ENCODE measurements at places on chromosomes 4 and X.

DNA sequence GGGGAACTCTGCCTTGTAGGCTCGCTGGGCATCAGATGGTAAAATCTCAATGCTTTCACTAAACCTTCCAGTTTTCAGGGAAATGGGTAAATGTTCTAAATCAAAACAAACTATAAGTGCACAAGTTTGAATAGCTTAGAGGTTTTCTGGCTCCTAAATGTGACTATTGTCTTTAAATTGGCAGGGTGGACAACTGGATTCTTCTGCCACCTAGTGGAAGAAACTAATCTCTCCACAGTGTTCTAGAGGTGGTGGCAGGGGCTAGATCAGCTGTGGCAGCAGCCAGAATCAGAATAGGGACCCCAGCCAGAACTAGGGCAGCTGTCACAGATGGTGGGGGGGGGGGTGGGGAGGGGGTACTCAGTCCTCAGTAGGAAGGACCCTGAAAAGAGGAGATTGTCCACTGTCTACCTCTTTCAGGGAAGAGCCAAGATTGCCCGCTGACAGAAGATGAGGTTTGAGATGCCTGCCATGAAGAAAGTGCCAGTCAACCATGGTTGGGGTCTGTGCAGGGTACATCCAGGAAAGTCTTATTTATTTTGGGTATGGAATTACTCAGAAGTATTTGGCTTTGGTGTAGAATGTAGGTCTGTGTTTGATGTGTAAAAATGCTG lies 201.4 kb downstream of the CCNG2 start:
- no peak for DNase-seq

DNA sequence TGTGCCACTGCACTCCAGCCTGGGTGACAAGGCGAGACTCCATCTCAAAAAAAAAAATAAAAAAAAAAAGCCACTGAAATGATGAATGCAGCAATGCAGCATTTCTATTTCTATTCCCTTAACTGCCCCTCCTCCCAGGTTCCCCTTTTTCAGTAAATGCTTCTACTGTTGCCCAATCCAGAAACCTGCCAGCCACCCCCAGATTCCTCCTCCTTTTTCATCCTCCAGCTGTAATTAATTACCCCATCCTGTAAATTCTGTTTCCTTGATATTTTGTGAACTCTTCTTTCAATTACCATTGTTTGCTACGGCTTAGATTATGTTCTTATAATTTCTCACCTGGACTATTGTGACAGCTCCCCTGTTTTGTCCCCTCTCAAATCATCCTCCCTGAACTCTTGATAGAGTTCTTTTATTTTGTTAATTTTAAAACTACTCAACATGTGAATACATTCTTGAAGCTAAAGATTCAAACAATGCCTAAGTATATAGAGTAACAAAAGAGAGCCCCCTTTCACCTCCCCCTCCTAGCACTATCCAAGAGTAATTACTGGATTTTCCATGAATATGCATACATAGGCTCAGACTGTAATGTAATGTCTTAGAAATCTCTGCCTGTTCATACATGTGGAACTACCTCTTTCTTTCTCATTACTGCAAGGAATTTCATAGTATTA lies 140.6 kb upstream of the GPC4 start:
- DNase-seq: no peak

- DNase-seq: no peak
Observed at GRCh38 chrX:152988536-152989291, 5.2 kb downstream of the PNMA5 start.

GRCh38 chrX:3940000-3940610 lies 226.7 kb upstream of the PRKX start:
- no peak for DNase-seq

DNA sequence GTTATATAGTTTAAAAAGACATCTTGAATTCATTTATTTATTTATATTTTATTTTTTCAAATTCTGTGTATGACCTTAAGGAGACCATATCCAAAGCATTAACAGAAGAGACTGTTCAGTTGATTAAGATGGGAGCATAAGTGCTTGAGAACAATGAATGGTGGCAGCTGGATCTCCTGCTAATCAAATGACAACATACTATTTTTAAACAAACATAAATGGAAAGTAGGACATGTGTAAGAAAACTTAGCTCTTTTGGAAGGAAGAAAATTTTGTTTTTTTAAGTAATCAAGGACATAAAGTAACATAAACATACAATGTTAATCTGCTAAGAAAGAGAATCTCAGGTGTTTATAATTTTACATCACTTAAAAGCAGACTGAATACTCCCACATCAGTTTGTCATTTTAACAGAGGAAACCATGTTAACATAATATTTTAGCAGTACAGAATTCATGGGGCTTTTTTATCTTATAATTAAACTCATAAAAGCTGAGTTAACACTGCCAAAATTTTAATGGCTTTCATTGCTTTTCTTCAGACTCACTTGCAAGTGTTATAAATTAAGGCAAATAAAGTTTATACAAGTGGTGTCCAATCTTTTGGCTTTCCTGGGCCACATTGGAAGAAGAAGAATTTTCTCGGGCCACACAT lies 95.1 kb downstream of the MAD2L1 start:
- DNase-seq: no peak

GRCh38 chrX:28273736-28274135 lies 292.5 kb upstream of the DCAF8L1 start:
- DNase-seq: no peak

- DNase-seq: no peak
Observed at GRCh38 chr4:144685911-144686310, 40.0 kb downstream of the HHIP start.

GRCh38 chr4:73439991-73440390 lies 4.0 kb downstream of the AFP start:
- no peak for DNase-seq

DNA sequence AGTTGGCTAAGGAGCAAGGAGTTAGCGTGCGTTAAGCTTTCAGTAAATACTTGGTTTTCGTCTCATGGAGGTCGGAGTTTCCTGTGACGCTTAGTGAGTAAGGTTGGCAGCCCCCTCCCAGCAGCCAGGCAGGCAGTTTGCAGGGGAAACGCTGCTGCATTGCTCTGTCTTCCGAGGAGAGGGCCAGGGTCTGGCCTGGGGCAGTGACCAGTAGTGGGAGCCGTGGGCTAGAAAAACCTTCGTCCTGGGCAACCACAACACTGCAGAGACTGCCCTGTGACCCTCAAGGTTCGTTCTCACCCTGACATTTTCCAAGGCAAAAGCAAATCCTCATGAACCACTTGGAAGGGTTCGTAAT lies 432 bp downstream of the TMEM175 start:
- no peak for DNase-seq

GRCh38 chr4:102139132-102139573 lies 206.1 kb downstream of the SLC39A8 start:
- no peak for DNase-seq

DNA sequence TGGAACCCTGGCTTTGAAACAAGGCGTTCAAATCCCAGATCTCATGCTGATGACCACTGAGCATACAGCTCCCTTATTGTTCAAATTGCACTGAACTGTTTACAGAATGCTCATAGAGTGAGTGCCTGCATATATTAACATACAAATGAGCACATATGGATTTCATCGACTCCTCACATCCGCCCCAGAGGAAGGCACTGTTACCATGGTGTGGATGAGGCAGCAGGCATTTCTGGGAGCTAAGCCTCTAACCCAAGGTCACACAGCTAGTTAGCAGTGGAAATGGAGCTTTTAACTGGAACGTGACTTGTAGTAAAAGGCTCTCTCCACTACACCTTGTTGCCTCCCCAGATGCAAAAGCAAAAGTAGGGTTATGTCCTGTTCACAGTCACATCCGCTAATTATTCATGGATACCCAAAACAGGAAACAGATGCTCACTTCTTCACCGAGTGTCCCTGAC lies 289.7 kb downstream of the STK32B start:
- no peak for DNase-seq
